PC-9 (cell line): ENCODE measurements at places on chromosomes 1 and 21. TPM values are rescaled to one million over a fixed set of nuclear protein-coding genes. Genes with fewer than 3 reads are reported as not detected.

DNA sequence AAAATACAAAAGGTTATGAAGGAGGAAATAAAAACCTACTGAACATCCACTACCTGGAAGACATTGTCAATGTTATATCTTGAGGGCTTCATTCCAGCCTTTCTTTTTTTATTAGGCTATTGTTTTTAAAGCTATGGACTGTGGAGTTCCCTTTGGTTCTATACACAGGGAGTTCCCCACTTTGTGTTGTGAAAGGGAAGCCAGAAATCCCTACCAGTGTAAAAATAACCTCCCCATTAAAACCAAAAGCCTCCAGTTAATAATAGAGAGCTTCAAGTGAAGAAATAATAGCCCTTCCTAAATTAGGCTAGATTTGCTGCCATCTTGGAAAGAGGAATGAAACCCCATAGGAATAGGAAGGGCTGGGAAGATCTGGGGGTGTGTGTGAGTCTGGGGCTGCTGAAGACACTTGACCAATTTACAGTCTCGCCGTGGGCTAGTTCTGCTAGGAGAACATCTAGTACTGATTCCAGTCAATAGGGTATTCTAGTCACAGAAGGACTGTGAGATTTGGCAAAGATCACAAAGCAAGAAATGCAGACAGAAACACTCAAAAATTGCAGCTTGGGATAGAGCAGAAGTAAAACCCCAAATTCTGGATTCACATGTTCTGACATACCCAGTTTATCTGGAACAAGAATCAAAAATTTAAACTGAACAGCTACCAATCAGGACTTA, 32.4 kb upstream of the PTGFRN start:
- H3K4me1 ChIP-seq, result peaks cover 21% of the 10 kb centered on the region
- H3K36me3 ChIP-seq, result no peaks in the 10 kb centered on the region
- DNase-seq, result no peak
- H3K4me3 ChIP-seq, result peak overlapping the region; percentile 45; the same call in 1 of the 2 replicates

DNA sequence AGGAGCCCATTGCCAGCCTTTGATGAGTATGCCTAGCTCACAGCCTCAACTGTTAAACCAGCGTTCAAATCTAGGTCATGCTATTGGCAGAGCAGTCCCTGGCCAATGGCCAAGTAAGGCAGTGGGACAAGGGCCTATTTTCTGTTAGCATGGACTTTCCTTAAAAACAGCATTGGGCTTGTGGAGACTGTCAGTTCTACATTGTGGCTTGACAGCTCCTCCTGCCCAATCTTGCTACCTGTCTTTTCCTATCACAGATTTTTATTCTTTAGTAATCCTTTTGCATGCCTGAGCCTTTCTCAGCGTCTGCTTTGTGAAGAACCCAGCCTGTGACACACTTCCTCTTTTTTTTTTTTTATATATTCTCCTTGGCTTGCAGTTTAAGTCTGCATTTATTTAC, 56.4 kb downstream of the DIP2A start:
- no peaks in the 10 kb centered on the region for H3K27me3 ChIP-seq
- H3K27ac ChIP-seq, result no peak overlapping the region
- no peak for DNase-seq
- no peaks in the 10 kb centered on the region for H3K36me3 ChIP-seq

DNA sequence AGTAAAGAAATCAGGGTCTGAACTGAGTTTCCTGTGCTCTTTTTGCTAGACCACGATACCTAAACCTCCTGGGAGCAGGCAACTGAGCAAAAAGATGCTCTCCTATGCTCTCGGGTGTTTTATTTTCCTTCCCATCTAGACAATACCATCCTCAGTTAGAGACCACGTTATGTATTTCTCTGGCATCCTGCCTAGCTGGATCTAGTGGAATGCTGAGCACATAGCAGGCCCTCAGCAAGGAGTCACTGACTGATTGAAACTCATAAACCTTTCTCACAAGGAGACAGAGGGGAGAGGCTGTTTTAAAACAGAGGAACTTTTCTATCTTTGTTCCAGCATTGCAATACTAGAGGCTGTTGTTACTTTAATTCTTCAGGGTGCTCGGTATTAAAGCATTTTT, 168.0 kb downstream of the CYYR1 start:
- peak overlapping the region; percentile 53; the same call in 1 of the 2 replicates for H3K27ac ChIP-seq
- no peaks in the 10 kb centered on the region for H3K36me3 ChIP-seq
- no peaks in the 10 kb centered on the region for H3K27me3 ChIP-seq

DNA sequence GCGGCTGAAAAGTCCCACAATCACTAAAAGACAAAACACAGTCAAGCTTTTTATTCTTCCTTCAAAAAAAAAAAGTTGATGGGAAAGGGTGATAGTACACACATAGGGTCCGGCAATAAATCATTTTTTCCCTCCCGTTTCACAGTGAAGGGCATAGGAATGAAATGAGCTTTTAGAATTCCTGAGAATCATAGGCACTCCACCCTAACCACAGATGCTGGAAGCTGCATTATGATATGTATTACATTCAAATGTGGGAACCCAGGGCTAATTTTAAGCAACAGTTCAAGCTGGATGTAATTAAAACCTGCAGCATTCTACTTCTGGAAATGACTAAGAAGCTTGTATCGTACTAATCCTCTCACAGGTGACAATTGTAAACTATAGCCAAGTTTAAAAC, 75.7 kb upstream of the KCNJ15 start:
- H3K27me3 ChIP-seq, result no peaks in the 10 kb centered on the region
- DNase-seq, result no peak
- H3K36me3 ChIP-seq, result no peaks in the 10 kb centered on the region
- no peaks in the 10 kb centered on the region for H3K4me1 ChIP-seq
- H3K27ac ChIP-seq, result no peak overlapping the region

DNA sequence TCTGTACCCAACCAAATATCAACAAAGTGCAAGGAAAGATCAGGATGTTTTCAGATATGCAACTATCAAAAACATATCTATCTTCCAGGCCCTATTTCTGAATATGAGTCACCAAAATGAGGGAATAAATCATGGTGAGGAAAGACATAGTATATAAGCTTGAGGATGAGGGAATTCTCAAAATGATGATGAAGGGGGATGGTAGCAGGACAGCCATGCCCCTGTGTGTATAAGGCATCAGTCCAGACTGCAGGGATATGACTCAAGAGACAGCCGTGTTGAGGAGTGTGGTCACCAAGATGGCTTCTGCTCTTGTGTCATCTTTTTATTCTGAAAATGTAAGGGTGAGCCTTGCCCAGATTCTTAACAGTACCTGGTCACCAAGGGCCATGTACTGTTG, 4.4 kb upstream of the WDR64 start:
- no peaks in the 10 kb centered on the region for H3K36me3 ChIP-seq
- no peak overlapping the region for H3K27ac ChIP-seq
- H3K4me1 ChIP-seq, result no peaks in the 10 kb centered on the region
- no peaks in the 10 kb centered on the region for H3K27me3 ChIP-seq
- DNase-seq, result no peak

DNA sequence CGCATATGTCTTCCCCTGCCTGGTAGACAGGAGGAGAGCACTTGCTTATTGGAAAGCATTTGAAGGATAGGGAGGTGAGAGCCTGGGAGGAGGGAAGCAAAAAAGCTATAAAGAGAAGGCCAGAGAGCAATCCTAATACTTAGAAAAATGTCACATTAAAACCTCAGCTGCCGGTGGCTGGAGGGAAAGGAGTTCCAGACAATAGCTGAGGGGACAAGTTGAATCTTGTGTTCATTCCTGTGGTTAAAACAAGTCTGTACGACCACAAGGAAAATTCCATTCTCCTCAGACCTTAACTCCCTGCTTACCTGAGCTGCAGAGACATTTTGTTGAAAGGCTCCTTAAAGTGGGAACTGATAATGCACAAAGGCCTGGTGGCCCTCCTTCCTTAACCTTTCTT, 218.8 kb upstream of the CAMK1G start:
- H3K4me1 ChIP-seq, result peaks cover 42% of the 10 kb centered on the region
- no peaks in the 10 kb centered on the region for H3K36me3 ChIP-seq
- peak overlapping the region; percentile 60 for H3K27ac ChIP-seq

- H3K27me3 ChIP-seq, result peaks cover 9% of the 10 kb centered on the region; the same call in 1 of the 2 replicates
- H3K27ac ChIP-seq, result no peak overlapping the region
- DNase-seq, result no peak
- no peaks in the 10 kb centered on the region for H3K36me3 ChIP-seq
- no peak overlapping the region for H3K4me3 ChIP-seq
- H3K4me1 ChIP-seq, result no peaks in the 10 kb centered on the region
Measured at GRCh38 chr1:175632667-175633066, 110.7 kb downstream of the TNR start.

DNA sequence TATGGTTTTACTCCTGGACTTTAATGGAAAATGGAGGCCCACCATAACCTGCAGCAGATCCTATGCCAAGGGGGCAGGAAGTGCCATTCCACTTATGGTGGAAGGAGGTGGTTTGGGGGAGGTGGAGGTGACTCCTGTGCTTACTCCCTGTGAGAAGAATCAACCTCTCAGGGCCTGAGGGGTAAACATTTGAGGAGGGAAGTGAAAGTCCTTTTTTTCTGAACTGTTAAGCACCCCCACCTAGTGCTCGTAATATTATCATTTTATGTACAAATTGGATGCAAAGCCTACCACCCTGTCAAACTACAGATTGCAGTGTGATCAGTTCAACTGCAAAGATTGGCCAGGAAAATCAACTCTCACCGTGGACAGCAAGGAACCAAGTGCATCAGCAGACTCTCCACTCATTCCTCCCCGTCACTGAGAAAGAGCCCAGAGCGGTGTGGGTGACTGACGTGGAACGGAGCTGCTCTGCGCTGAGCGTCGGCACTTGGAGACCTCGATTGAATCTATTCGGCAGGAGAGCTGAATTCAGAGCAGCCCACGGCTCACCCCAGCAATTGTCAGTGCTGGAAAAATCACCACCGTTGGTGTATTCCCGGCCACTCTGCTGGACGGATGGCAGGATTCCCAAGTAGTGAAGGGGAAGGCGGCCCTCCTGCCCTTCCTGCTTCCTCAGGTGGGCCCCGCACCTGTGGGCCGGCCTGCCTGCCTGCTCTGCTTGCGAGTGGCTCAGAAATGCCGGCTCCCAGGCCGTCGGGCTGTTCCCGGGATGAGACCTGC, 46.8 kb upstream of the COX20 start:
- no peak for DNase-seq
- no peaks in the 10 kb centered on the region for H3K4me1 ChIP-seq
- H3K36me3 ChIP-seq, result no peaks in the 10 kb centered on the region
- H3K4me3 ChIP-seq, result no peak overlapping the region
- 0 out of 2 replicates have a peak, but pooled peaks cover 4% of the 10 kb centered on the region for H3K27me3 ChIP-seq

GRCh38 chr1:25054526-25055323, 124.6 kb upstream of the RUNX3 start:
- no peak overlapping the region for H3K4me3 ChIP-seq
- H3K4me1 ChIP-seq, result no peaks in the 10 kb centered on the region
- peaks cover 39% of the 10 kb centered on the region for H3K27me3 ChIP-seq
- no peaks in the 10 kb centered on the region for H3K36me3 ChIP-seq
- no peak for DNase-seq

- no peaks in the 10 kb centered on the region for H3K27me3 ChIP-seq
- H3K36me3 ChIP-seq, result no peaks in the 10 kb centered on the region
- peak overlapping the region; percentile 64 for H3K4me3 ChIP-seq
- H3K27ac ChIP-seq, result no peak overlapping the region
Measured at GRCh38 chr1:54488065-54488750, 59.8 kb upstream of the ACOT11 start.

ADCY10 gene
- 0.28 and 0.46 TPM in 2 replicates for total RNA-seq

LCE3E gene
- total RNA-seq, result not detected in 2 replicates

KLF17 gene
- not detected in 2 replicates for total RNA-seq

PHF13 gene
- 18.2 and 20.9 TPM in 2 replicates for total RNA-seq

S100A16 gene
- 226 and 276 TPM in 2 replicates for total RNA-seq

GNG12 gene
- 69.9 and 102 TPM in 2 replicates for total RNA-seq

KDM5B gene
- total RNA-seq, result 99.8 and 110 TPM in 2 replicates

ADGRL4 gene
- not detected in 2 replicates for total RNA-seq

IVL gene
- not detected in 2 replicates for total RNA-seq
